ENCODE measurements at places on chromosomes 3 and 15.

GRCh38 chr15:25439369-25439836, 579 bp upstream of the UBE3A start:
- DNase-seq, result no peak

GRCh38 chr3:8369638-8370037, 132.0 kb upstream of the LMCD1 start:
- DNase-seq, result no peak

- no peak for DNase-seq
Measured at GRCh38 chr3:146033950-146034349, 127.0 kb downstream of the PLOD2 start.

- no peak for DNase-seq
Measured at GRCh38 chr3:81790117-81790516, 28.7 kb upstream of the GBE1 start.

DNA sequence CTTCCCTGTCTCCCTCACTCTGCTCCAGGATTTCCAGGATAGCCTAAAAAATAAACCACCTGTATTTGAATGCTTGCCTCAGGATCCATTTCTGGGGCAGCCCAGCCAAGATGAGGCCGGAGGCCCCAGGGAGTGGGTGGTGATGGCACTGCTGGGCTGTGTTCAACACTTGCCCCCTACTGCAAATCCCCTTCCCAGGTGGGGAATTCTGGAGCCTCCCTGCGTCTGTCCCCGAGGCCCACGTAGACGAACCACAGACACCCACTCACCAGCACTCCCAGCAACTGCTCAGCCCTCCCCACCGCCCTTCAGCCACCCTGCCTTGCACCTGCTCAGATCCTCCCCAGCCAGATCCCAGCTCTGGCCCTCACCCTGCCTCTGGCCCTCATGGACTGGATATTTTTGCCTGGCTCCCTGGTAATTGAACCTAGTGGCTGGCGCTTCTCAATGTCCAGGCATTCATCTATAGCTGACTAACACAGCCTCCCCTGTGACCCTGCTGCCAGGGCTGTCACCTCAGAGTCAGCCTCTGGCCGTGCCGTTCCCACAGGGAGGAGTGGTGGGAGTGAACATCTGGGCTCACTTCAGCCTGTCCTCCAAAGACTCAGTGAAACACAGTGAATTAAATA, 17.1 kb upstream of the EPB42 start:
- DNase-seq, result no peak

- no peak for DNase-seq
Measured at GRCh38 chr3:42735615-42736014, 33.0 kb upstream of the HHATL start.

- DNase-seq, result no peak
Measured at GRCh38 chr3:29758434-29759322, 477.8 kb downstream of the RBMS3 start.

All from anterior cingulate cortex (tissue), 58 donors.